ENCODE measurements at places on chromosomes 5 and 9.

- DNase-seq: no peak
Observed at GRCh38 chr9:1718836-1719235, 296.3 kb upstream of the SMARCA2 start.

DNA sequence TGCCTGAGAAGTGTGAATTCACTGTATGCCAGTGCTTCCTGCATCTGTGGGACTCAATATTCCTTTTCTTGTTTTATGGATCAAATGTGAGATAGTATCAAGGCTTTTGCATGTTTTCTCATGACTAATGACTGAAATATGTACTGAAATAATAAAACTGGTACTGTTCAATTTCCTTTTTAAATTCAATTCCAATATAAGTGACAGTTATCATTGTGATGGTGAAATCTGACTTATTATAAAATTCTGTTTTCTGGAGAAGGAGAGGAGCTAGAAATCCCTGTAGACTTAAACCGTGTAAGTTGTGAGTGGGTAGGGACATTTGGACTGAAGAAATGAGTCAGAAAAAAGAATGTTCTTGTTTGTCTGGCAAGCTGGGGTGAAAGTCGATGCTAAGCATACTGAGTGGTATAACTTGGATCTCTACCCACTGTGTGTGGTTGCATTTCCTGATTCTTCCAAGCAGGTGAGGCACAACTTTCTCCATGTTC is 245.2 kb downstream of the EFNA5 start:
- DNase-seq: no peak

DNA sequence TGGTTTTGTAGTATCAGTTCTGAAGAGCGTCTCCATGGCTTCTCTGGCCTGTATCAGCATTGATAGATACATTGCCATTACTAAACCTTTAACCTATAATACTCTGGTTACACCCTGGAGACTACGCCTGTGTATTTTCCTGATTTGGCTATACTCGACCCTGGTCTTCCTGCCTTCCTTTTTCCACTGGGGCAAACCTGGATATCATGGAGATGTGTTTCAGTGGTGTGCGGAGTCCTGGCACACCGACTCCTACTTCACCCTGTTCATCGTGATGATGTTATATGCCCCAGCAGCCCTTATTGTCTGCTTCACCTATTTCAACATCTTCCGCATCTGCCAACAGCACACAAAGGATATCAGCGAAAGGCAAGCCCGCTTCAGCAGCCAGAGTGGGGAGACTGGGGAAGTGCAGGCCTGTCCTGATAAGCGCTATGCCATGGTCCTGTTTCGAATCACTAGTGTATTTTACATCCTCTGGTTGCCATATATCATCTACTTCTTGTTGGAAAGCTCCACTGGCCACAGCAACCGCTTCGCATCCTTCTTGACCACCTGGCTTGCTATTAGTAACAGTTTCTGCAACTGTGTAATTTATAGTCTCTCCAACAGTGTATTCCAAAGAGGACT is 1.5 kb downstream of the GPR21 start:
- DNase-seq: no peak

GRCh38 chr5:5298841-5299541 is 123.5 kb upstream of the ICE1 start:
- DNase-seq: no peak

DNA sequence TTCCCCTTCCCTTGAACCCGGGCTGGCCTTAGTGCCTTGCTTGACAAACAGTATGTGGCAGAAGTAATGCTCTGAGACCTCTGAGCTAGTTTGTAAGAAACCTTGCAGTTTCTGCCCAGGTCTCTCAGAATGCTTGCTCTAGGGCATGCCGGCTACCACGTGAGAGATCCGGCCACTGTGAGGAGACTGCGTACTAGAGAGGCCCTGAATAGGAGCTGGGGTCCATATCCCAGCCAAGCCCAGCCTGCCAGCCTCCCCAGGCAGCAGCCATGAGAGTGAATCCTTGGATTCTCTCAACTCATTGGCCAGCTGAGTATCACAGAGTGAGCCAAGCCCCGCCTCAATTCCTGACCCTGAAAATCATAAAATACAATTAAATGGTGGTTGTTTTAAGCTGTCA is 16.0 kb upstream of the COL15A1 start:
- peak; percentile 45 for DNase-seq

- no peak for DNase-seq
Observed at GRCh38 chr5:59959330-59959729, 65.8 kb upstream of the PDE4D start.

- DNase-seq: no peak
Observed at GRCh38 chr9:85713897-85714296, 27.9 kb downstream of the AGTPBP1 start.

DNA sequence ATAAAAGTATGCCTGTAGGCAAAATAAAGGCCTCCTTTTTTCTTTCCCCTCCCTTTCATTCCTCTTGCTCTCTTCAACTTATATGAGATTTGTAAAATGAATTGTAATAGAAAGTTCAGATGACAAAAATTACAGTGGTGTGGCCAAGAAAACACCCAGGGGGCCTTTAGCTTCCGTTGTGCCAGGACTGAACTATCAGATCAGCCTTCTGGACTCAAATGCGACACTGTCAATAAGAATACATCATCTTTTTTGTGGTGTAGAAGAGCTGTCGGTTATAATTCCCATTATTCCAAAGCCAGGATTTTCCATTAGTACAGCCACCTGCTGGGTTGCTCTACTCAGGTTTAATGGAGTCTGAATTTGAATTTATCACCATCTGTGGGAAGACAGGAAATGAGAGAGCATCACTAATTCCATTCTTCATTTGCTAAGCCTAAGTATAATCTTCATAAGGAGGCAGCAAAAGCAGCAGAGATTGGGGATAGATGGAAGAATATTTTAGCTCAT is 443.4 kb downstream of the ANXA1 start:
- no peak for DNase-seq

DNA sequence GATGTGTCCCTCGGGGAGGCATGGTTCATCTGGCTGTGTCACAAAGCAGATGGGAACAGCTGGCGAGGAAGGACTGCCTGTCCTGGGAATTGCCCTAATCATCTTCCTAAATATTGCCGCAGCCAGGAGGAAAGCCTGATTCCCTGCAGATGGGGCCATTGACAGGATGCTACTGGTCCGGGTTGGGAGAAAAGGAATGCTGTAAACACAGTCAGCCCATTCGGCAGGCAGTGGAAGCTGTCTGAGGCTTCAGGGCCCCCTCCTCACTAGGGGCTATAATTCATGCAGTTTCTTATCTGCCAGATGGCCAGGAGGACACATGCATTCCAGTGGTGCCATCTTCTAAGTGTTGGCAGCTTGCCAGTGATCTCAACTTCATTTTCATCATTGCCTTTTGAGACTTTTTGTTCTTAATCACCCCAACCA is 110.3 kb downstream of the KCNIP1 start:
- peak; percentile 74 for DNase-seq

DNA sequence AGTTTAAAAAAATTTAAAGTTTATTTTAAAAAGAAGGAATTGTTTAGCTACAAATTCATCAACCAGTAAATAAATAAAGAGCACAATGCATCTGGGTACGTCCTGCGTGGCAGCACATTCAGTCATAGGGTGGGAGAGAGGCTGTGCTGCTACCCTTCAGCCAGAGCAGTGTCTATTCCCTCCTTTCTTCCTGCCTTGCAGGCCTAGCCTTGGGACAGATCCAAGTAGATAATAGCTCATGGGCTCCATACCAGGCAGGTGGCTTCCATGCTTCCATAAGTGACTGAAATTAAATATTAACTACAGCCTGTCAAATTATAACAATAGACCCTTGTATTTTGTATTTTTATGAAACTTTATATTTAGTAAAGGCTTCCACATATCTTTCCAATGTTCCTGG is 408.3 kb upstream of the RGMB start:
- no peak for DNase-seq

GRCh38 chr5:113562828-113563400 is 49.4 kb downstream of the YTHDC2 start:
- DNase-seq: no peak

GRCh38 chr9:123544007-123544827 is 188.2 kb downstream of the CRB2 start:
- no peak for DNase-seq

DNA sequence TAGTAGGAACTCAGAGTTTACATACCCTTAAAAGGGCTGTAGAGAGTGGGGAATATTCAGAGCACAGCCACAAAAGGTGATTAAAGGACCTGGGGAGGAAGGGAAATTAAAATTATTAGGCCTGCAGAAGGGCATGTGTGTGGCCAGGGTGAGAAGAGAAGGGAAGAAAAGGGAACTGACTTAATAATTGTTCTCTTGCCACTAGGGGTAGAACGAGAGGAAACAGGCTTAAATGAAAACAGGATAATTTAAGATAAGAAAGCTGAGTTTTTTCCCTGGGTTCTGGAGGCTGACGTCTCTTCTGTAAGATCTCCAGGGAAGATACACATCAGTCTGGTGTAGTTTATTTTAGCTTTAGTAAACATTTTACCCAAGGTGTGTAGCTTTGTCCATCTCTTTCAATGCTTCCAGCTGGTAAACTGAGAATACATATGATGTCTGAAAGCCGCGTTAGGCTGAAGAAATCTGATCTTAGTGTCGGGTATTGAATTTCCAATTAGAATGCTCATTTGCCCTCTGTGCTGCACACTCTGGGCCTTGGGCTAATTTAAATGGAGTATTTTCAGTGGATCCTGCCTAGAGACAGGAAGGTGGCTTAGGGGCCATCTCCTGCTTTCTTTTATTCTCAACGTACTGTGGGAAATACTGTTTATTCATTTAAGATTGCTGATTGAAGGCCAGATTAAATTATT is 416.8 kb downstream of the TMEM38B start:
- DNase-seq: no peak

DNA sequence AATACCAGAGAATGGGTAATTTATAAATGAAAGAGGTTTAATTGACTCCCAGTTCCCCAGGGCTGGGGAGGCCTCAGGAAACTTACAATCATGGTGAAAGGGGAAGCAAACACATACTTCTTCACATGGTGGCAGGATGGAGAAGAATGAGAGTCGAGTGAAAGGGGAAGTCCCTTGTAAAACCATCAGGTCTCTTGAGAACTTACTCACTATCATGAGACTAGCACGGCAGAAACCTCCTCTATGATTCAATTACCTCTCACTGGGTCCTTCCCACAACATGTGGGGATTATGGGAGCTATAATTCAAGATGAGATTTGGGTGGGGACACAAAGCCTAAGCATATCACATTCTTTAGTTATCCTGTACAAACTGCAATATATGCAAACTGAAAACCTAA is 609.4 kb downstream of the MTRR start:
- DNase-seq: no peak

GRCh38 chr5:133347039-133347438 is 265.3 kb downstream of the FSTL4 start:
- peak; percentile 62 for DNase-seq

DNA sequence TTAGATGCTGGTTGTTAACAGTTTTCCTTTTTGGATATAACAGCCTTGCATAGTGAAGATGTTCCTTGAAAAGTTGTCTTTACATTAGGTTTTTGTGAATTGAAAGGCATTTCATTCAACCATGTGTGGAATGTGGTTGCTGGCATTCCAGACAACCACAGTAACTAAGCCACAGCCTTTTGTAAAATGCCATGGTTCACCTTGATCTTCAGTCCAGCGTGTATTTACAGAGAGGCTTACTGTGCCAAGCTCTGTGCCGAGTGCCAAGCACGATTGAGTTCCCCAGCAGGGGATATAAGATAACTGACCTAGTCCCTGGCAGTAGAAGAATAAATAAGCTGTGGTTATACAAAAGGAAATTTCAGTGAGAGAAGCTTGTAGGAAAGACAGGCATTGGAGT is 4.9 kb downstream of the EXOSC2 start:
- DNase-seq: peak; percentile 62

- no peak for DNase-seq
Observed at GRCh38 chr9:18261181-18261580, 212.8 kb upstream of the ADAMTSL1 start.

GRCh38 chr9:38338342-38339018 is 54.0 kb upstream of the ALDH1B1 start:
- DNase-seq: peak; percentile 22

DNA sequence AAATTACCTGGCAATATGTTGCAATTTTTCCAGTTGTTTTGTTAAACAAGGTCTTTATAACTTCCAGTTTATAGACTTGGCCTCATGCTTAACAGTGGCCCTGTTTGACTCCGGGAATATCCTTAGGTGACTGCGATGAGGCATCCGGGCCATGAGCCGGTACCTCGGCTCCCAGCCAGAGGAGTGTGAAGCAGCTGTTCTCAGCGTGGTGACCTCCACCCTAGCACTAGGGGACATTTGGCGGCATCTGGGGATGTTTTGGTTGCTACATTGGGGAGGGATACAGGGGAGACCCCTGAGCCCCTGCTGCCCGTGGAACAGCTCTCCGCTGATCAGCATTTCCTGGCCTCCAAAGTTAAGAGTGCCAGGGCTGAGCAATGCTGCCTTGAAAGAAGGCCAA is 533.4 kb downstream of the IRX1 start:
- DNase-seq: no peak

DNA sequence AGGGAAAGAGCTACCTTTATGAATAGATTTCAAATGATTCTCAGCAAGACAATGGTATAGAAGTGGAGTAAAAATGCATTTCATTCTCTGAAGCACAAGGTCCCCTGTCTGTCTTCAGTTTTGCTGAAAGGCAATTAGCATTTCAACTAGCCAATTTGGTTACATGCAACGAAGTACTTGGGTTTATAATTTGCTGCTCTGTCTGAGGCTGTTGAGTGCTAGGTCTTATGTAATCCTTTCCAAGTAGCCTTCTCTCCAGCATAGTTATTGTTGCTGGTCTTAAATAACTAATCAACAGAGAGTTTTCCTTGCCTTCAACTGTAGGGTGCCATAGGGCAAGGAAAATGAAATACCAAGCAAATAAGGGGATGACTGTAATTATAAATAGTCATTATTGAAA is 4.5 kb downstream of the ADGRV1 start:
- DNase-seq: no peak

DNA sequence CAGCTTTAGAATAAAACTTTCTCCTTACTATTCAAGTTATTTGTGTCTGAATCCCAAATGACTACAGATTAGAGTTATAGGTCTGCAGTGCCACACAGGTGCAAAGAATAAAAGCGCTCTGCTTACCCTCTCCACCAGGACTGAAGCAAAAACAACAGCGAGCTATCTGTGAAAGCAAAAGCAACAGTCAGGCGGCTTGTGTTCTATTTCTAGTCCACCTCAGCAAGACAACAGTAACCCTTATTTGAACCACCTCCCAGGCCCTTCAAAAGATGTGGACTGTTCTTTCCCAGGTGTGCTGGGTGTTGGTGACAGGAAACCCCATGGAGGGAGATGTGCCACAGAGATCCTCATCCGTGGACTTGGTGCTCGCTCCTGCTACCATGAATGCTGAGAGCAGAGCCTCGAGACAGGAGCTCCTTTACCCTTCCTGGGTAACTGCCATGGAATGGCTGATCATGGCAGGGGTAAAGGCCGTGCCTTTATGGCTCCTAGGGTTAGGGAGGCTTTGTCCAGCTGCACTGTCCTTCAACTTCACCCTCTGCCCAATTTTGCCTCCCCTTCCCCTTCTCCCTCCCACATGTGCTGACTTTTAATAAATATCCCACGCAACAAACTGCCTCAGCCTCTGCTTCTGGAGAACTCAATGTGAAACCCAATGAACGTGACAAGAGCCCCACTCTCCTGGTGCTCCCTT is 108.6 kb downstream of the SERINC5 start:
- no peak for DNase-seq

GRCh38 chr9:89725271-89725670 is 120.5 kb downstream of the GADD45G start:
- no peak for DNase-seq

- DNase-seq: no peak
Observed at GRCh38 chr9:112933696-112934095, 43.0 kb upstream of the SLC46A2 start.

Measured in islet precursor cell (in vitro differentiated cells).